Heart right ventricle (tissue), 16 donors: ENCODE measurements at places on chromosomes 13 and 19. TPM values are rescaled to one million over a fixed set of nuclear protein-coding genes. Genes with fewer than 3 reads are reported as not detected.
A peak's percentile ranks its signal among the peaks of the same experiment; 100 is the strongest.

GRCh38 chr13:95226050-95226449, 75.2 kb downstream of the ABCC4 start:
- DNase-seq: no peak

DNA sequence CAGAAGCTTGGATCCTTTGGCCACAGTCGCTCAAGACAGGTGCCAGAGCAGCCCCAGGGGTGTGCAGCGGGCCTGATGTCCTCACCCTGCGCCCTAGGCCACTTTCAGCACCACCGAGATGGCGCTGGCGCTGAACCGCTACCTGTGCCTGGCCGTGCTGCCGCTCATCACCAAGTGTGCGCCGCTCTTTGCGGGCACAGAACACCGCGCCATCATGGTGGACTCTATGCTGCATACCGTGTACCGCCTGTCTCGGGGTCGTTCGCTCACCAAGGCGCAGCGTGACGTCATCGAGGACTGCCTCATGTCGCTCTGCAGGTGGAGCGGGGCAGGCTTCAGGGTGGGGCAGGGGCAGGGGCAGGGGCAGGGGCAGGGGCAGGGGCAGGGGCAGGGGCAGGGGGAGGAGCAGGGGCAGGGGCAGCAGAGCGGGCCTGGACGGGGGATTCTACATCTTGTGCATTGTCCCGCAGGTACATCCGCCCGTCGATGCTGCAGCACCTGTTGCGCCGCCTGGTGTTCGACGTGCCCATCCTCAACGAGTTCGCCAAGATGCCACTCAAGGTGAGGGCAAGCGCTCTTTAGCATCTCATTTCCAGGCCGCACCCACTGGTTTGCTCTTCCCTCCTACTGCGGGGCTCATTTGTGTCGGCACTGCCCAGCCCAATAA, 69.1 kb downstream of the RYR1 start:
- no peak for DNase-seq

DNA sequence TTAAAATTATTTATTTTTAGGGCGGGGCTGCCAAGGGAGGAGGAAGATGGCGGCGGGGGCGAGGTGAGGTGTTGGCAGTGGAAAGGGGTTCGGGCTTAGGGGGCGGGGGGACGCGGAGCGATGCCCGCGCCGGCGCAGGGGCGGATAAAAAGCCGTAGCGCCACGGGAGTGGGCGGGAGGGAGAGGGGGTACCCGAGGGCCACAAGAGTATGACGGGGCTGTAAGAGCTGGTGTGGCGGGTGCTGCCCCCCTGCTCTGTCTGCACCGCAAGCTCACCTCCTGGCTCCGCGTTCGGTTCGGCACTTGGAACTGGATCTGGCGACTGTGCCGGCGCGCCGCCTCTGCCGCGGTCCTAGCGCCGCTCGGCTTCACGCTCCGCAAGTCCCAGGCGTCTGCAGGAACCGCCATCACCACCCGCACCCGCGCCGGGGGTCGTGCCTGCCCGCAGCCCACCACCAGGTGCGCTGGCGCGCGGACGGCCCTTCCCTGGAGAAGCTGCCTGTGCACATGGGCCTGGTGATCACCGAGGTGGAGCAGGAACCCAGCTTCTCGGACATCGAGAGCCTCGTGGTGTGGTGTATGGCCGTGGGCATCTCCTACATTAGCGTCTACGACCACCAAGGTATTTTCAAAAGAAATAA, 265.2 kb upstream of the SGCG start:
- no peak for DNase-seq

FREM2 gene
- 0.12 TPM for total RNA-seq

APOE gene
- total RNA-seq: 24.1 TPM

DNA sequence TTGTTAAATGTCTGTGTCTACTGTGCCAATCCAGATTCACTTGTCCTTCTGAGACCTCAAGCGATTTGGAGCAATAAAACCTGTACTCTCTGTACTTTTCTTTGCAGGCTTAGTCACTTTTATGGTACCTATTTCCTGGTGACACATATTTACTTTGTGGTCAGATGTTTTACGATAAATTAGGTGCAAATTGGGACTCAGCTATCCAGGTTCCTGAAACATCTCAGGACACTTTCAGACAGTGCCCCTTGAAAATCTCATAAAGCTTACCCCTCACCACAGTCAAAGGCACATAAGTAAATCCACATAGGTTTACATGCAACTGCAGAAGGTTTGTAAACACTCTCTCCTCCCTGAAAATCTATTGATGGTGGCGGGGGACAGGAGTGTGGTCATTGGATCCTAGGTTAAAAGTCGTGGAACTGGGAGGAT, 438.8 kb downstream of the EFNB2 start:
- no peak for DNase-seq

DNA sequence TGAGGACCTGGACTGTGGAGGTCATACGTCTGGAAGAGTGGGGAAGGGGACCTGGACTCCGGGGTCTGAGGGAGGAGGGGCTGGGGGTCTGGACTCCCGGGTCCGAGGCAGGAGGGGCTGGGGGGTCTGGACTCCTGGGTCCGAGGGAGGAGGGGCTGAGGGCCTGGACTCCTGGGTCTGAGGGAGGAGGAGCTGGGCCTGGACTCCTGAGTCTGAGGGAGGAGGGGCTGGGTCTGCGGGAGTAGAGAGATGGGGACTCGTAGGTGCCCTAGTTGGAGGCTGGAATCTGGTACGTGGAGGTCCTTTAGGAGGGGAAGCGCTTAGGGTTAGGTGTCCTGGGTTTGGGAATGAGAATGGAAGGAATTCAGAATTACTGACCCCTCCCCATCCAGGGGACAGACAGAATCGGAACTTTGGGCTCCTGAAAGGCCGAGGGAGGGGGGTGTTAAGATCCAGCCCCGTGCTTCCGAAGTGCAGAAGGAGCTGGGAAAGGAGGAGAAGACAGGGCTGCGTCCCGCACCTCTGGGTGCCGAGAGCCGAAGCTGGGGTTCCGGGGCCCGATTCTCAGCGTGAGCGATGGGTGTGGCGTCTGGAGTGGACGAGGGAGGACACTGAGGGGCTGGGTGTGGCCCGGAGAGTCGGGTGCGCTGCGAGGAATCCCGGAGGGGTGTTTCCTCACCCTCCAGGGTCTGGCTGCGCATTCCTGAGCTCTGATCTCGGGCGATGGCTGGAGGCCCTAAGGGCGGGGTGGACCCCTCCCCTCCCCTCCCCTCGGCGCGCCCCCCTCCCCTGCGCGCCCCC, 608 bp downstream of the MYADM start:
- DNase-seq: peak; percentile 61

FPR2 gene
- total RNA-seq: 0.38 TPM

ZNF844 gene
- 16.1 TPM for total RNA-seq

GRCh38 chr19:11461453-11461852, 19.4 kb downstream of the ELAVL3 start:
- DNase-seq: no peak
